Muscle of back (tissue), 13 donors: ENCODE measurements at places on chromosomes 4 and X. TPM values are rescaled to one million over a fixed set of nuclear protein-coding genes. Genes with fewer than 3 reads are reported as not detected.

- DNase-seq: peak; percentile 60
Measured at GRCh38 chr4:94399721-94400120, 52.0 kb upstream of the PDLIM5 start.

GRCh38 chr4:122086338-122087065, 65.6 kb upstream of the BLTP1 start:
- DNase-seq: peak; percentile 15

- DNase-seq: no peak
Measured at GRCh38 chrX:39772057-39772832, 325.5 kb downstream of the BCOR start.

GRCh38 chrX:85004255-85004654, 578 bp downstream of the APOOL start:
- DNase-seq: no peak

DNA sequence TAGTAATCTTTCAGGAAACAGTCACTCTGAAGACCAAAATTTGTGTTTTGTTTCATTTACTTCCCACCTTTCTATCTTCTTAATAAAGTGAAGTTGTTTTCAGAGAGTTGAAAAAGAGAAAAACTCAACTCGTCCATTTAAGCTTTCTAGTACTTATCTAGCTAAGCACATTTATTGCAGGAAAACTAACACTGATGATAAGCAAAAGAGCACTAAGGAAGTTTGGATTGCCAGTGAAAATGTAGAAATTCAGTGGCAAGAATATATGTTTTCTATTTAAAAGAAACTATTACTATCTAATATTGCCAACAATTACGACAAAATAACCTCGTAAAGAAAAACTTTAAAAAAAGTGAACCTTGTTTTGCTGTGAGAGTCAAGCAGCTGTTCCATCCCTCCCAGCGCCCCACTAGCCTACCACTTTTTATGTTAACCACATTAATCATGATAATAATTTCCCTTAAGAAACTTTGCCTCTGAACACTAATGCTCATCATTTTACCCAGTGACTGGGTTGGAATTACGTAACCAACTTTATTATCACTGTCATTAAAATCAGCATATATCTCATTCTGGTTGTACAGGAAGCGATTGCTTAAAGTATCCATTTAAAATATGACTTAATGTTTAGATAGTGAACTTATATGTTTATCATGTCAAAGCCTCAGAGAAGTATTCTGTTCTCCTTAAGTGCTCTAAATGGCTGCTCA, 24.8 kb downstream of the SPRY1 start:
- DNase-seq: peak; percentile 7

DNA sequence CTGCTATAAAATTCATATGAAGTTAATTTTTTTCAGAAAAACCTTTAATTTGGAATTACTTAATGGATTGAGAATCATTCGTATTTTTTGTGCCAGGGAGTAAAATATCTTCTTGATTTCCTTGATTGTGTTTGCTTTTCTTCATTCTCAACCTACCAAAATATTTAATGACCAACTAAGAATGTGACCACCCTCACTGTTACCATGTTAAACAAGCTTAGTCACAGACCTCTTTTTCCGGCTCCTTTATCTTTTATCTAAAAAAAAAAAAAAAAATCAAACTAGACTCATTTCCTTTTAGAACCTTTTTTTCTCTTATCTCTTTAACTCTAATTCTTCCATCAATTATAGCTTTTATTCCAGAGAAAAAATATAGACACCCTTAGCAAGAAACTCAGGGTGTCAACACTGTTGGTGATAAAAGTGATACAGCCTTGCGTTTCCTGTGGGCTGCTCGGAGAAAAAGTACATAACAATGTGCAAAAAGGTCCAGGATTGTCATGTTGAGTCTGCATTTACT, 20.6 kb upstream of the HPGDS start:
- no peak for DNase-seq

The FGF5 gene
- polyA plus RNA-seq: 1.8 TPM

The SUPT20HL1 gene
- polyA plus RNA-seq: 0.08 TPM
